ENCODE measurements at places on chromosomes 6 and 20.

- no peak for DNase-seq
Observed at GRCh38 chr6:80938131-80938530, 814.4 kb downstream of the TENT5A start.

DNA sequence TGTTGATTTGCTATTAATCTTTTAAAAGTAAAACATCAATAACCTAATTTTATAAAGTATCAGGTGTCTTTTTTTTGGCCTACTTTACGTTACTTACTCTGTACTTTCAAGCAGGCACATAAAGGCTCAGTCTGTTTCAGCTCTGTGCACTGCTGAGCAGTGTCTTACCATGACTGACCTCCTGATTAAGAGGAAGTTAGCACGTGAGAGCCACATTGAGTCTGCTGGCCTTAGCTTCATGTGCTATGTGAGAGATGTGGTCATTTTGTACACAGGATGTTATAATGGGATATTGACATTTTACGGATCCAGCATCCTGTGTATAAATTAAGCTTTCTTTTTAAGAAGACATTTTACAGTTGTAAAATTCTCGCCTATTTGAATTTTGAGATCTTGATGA is 31.9 kb downstream of the ARID1B start:
- DNase-seq = no peak

GRCh38 chr20:10708351-10709185 is 34.8 kb upstream of the JAG1 start:
- DNase-seq = no peak

- no peak for DNase-seq
Observed at GRCh38 chr6:136826216-136826615, 3.8 kb downstream of the PEX7 start.

GRCh38 chr20:20710443-20711315 is 1.8 kb downstream of the RALGAPA2 start:
- DNase-seq = no peak

GRCh38 chr6:40700006-40700580 is 112.9 kb upstream of the LRFN2 start:
- no peak for DNase-seq

DNA sequence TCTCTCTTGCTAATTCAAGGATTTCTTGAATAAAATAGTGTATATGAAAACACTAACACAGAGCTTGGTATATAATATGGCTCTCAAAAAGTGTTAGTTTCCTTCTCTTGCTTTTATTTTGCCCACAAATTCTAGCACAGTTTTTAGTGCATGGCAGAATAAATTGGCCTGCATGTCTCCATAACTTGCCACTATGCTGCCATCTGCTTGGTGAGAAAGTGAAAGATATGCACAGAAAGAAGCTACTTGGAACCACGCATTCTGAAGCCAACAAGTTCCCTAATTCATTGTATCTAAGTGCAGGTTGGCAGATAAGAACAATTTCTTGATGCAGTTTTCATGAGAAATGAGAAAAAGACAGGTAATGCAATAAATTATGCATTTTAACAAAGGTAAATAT is 101.2 kb downstream of the EPHA7 start:
- no peak for DNase-seq

DNA sequence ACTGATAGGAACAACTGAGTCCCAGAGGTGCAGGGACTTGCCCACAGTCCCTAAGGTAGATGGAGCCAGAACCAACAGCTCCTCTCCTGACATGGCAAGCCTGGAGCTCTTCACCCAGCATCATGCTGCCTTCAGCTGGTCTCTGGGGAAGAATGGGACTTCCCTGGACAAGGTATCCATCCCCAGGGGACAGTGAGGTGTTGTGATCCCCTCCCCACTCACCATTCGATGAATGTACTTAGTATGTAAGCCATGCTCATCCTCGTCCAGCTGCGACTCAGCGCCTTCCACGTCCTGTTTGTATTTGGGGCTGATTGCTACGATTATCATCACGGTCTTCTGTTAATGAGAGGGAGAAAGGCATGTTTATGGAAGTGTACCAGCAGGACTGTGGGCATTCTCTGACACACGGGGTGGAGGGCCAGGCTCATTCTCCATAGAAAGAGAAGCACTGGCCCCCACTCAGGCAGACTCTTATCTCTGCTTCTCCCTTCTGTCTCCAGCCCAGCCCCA is 39.4 kb downstream of the TRAF3IP2 start:
- no peak for DNase-seq

DNA sequence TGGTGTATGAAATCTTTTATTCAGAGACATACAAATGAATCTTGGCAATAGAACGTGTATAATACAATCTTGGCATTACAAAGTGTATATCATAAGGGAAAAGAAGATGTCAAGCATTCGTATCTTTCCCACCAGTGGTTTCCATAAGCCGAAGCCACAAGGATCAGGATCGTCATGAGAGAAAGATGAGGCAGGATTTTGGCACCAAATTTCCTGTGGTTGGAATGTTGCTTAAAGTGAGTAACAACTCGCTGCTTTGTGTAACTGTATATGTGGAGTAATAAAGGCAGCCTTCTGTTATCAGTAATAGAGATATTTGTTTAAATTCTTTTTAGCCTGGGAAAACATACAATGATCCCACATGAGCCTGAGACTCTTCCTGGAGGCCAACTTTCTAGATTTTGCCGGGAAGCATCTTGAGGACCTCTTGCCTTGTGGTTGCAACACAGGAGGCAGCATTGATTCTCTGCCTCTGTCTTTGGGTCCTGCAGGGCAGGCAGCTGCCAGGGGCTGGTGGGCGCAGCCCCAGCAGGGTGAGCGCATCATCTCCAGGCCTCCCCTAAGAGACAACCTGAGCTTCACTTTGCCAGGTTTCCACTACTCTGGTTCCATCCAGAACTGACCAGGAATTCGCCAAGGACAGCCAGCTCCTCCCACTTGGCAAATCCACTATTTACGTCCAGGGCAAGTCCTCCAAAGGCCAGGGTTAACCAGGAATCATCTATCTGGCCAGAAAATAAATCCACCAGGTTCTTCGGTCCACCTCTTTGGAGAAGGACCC is 230.9 kb upstream of the SULF2 start:
- DNase-seq = no peak

GRCh38 chr6:128567029-128567428 is 46.6 kb upstream of the PTPRK start:
- no peak for DNase-seq

DNA sequence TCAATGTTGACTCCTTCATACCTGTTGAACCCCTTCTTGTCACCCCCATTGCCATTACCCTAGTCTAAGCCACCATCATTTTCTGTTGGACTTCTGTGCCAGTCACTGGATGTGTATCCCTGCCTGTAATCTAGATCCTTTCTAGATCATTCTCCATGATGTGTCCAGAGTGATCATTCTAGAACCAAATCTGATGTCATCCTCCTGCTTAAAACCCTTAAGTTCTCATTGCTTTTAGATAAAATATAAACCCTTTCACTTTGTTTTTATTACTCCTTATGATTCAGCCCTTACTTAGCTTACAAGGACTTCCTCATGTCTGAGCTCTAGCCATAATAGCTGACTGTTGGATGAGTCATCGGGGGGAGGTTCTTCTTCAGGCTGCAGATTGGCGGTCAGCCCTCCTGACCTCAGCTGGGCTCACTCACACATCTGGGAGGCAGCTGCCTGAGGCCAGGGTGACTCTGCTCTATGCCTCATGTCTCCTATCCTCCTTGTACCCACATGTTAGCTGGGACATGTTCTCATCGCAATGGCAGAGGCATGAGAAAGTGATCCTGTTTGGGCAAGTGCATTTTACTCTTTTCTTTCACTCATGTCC is 287.6 kb downstream of the ESR1 start:
- peak; percentile 2 for DNase-seq

DNA sequence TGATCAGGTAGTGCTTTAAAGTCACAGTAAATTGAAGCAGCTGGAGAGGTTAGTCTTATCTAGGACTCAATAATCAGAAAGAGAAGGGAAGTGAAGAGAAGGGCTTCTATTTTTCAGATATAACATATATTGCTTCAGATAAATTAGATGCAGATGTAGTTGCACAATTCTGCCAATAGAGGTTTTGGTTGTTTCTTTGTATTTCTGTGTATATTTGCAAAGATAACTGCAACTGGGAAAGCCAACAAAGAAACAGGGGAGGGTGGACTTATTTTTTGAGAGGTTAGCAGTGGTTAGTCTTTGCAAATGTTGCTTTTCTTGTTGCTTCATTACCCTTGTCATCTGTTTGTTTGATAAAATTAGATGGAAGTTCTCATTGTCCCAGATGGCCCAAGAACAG is 106.6 kb downstream of the ADGRG6 start:
- no peak for DNase-seq

DNA sequence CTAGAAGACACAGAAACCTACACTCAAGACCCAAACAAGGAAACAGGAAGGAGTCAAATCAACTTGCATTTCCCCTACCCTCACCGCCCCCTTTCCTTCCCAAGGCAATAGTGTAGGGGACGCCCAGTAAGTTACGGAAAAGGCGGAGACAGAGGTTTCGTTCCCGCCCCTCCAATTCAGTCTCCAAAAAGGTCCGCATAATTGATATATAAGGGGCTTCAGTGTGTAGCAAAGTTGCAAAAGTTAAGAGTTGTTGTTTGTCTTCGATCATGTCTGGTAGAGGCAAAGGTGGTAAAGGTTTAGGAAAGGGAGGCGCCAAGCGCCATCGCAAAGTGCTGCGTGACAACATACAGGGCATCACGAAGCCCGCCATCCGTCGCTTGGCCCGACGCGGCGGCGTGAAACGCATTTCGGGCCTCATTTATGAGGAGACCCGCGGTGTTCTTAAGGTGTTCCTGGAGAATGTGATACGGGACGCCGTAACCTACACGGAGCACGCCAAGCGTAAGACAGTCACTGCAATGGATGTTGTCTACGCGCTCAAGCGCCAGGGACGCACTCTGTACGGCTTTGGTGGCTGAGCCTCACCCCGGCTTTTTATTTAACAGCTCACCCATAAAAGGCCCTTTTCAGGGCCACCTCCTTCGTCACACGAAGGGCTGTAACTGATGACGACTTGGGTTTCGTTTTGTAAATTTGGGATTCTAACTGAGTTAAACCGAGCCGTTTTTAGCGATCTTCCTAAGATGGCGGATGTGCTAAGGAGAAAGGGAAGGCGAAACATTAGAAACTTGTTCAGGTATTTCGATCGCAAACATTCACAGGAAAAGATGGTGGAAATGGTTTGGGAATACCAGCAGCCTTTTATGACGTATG is 124.6 kb upstream of the BTN3A2 start:
- peak; percentile 62 for DNase-seq

DNA sequence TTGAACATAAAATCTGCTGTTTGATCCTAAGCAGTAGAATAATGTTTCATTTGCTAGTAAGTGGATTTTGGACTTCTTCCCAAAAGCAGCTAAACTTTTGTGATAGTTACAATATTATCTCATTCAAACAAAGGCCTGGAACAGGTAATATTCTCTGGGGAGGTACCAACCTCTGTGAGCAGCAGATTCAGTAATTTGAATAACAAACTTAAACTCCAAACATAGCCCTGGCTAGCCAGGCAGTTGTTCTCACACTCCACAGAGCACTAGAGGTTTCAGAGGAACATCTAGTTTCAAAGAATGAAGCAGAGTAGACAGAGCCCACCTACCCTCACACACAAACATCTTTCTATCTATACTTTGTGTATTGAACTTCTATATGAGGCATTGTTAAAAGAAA is 40.9 kb downstream of the LGSN start:
- DNase-seq = no peak

GRCh38 chr20:2330090-2330695 is 34.4 kb downstream of the TGM3 start:
- no peak for DNase-seq

DNA sequence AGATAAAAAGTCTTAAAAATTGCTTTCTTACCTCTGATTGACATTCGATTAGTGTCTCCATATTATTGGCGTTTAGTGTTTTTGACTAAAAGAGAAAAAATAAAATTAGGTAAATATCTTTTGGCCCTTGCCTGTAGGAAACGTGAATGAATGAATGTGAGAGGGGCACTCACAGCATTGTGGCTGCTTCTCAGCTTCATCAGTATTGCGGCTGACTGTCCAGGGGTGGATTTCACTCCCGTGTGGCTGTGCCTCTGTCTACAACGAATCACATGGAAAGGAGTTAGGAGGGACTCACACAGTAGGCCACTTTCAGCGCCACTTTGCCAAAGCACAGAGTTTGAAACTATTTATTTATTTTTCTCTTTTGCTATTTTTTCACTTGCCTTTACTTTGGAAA is 844 bp downstream of the TAGAP start:
- no peak for DNase-seq

DNA sequence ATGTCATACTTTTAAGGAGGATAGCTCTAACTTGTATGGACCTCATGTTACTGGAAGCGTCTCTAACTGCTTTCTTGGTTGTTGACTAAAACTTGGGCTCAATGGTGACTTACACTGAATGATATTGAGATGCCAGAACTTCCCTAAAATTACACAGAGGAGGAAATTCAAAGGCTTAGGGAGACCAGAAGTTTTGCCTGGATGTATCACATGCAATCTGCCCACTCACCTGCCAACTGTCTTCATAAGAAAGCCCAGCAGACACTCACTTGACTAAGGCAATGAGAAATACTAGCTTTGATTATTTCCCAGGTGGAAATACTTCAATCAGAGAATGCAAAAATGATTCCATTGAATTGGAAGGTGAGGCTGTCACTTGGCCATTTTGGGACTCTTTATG is 51.2 kb upstream of the PDYN start:
- no peak for DNase-seq

GRCh38 chr6:163773646-163774045 is 359.1 kb downstream of the QKI start:
- DNase-seq = no peak

DNA sequence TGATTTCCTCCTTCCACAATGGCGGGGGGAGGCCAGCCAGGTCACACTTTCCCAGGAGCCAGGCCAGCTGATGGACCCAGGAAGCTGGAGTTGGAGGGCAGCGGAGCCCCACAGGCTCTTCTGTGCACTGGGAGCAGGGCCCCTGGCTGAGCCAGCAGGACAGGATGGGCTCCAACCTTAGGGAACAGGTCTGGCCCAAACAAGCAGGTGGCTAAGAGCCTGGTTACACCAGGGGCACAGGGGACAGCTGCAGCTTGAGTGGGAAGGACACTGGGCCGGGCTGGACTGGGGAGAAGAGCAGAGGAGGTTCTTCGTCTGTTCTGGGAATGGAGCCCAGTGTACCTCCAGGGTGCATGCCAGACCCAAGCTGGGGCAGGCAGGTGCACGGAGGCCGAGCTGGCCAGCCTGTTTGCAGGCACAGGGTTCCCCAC is 102.3 kb downstream of the DLL1 start:
- no peak for DNase-seq

GRCh38 chr6:94227741-94228140 is 808.4 kb upstream of the EPHA7 start:
- DNase-seq = no peak

DNA sequence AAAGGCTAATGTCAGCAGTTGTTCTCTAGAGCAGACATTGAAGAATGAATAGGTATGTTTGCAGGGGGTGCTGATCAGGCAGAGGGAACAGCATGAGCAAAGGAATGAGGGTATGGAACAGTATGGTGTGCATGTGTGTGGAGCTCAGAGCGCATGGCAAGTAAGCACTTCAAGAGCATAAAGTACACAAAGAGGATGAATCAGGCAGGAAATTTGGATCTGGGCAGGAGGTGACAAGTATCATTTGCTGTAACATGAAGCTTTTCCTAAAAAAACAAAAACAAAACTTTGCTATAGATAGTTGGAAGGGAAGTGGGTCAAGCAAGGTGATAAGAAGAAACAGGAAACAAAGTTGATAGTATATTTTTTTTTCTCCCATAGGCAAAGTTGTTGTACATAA is 746.8 kb downstream of the HDGFL1 start:
- DNase-seq = no peak

Measured in stimulated activated CD8-positive, alpha-beta memory T cell treated with anti-CD3 and anti-CD28 coated beads, Interleukin-15, amount 100 ng/mL, for 48 hours (primary cell).